ENCODE measurements at places on chromosomes 6 and 20.
A peak's percentile ranks its signal among the peaks of the same experiment; 100 is the strongest.

DNA sequence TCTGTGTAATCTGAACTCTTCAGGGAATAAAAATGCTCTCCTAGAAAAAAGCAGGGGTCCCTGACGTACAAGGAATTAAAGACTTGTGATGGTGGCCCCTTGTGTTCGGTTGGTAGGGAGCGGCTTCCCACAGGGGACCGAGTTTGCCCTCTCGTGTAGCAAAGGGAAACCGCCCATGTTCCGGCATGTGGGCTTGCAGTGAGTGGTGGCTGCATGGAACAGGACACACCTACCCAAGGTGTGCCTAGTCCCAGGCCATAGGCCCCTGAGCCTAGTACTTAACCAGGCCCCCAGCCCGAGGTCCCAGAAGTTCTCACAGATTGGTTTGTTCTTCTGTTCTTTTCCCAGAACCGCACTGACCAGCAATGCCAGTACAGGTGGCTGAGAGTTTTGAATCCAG is 15.5 kb downstream of the MYBL2 start:
- no peak for DNase-seq

DNA sequence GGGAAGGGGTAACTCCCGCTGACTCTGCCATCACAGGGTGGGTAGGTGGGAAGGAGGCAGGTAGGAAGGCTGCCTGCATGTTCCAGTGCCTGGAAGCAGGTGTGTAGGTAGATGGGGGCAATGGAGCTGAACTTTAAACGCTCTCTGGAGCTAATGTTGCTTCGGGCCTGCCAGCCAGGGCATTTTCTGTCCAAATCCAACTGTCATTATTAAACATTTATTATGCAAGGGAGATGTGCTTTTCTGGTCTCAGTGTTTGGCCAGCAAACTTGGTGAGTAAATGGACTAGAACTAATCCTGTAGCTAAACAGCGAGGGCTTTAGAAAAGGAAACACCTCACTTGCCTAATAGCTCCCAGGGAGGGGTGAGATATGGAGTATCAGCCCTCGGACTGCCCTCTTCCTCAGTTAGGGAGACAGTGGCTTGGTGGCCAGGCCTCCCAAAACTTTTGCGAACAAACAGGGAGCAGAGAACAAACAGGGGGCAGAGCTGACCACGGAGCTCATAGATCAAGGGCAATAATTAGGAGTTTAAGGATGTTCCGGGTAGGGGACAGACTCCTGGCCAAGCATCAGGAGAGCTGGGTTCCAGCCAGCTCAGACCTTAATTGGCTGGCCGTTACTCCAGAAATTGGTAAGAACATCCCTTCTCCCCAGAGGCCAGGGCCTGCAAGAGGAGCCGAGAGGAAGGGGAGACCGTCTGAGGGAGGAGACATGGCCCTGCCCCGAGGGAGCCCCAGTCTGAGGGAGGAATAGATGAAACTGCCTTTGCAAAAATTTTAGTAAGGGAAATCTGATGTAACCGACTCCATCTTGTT is 131.1 kb downstream of the VEGFA start:
- DNase-seq = no peak

DNA sequence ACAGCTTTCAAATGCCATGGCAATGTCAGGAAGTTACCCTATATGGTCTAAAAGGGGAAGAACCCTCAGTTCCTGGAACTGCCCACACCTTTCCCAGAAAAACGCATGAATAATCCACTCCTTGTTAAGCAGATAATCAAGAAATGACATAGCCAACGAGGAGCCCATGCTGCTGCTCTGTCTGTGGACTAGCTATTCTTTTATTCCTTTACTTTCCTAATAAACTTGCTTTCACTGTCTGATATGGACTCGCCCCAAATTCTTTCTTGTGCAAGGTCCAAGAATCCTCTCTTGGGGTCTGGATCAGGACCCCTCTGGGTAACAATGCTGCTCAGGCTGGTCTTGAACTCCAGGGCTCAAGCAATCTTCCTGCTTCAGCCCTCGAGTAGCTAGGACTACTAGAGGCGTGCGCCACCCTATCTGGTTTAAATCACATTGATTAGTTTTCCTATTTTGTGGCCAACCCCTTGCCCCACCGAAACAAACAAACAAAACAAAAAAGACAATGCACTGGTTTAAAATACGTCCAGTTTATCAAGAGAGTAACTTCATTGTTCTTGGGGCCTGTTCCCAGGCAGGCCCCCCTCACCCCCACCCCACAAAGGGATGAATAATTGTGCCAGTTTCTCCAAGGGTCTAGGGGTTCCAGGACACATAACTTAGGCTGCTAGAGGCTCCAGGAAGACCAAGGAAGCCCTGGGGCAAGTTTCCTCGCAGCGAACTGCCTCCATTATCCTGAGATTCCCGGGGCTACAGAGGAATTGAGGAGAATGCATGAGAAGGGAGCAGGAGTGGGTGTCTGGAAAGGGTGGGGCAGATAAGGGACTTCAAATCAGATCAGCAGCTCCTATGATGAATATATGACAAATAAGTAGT is 10.1 kb upstream of the AKAP12 start:
- no peak for DNase-seq

DNA sequence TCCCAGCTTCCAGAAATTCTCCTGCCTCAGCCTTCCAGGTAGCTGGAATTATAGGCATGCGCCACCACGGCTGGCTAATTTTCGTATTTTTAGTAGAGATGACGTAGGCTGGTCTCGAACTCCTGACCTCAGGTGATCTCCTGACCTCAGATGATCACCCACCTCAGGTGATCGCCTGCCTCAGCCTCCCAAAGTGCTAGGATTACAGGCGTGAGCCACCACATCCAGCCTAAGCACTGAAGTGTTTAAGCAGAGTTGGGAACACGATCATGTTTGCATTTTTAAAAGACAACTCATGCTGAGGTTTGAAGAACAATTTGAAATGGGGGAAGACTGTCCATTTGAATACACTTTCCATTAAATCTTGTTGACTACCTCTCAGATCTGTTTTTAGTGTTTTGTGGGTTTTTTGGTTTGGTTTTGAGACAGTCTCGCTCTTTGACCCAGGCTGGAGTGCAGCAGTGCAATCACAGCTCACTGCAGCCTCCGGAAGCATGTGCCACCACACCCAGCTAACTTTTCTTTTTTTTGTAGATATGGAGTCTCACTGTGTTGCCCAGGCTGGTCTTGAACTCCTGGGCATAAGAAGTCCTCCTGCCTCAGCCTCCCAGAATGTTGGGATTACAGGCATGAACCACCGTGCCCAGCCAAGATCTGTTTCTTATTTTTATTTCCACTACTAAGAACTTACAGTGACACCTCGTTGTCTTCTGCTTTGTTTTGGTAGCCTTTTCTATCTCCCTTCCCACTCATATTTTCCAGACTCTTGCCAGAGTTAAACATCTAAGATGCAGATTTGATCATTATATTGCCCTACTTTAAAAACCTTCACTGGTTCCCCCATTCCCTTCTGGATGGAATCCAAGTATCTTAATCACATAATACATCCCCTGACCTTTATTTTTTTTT is 5.5 kb downstream of the CASP8AP2 start:
- DNase-seq = no peak

GRCh38 chr20:51620432-51620831 is 77.9 kb upstream of the NFATC2 start:
- DNase-seq = no peak

DNA sequence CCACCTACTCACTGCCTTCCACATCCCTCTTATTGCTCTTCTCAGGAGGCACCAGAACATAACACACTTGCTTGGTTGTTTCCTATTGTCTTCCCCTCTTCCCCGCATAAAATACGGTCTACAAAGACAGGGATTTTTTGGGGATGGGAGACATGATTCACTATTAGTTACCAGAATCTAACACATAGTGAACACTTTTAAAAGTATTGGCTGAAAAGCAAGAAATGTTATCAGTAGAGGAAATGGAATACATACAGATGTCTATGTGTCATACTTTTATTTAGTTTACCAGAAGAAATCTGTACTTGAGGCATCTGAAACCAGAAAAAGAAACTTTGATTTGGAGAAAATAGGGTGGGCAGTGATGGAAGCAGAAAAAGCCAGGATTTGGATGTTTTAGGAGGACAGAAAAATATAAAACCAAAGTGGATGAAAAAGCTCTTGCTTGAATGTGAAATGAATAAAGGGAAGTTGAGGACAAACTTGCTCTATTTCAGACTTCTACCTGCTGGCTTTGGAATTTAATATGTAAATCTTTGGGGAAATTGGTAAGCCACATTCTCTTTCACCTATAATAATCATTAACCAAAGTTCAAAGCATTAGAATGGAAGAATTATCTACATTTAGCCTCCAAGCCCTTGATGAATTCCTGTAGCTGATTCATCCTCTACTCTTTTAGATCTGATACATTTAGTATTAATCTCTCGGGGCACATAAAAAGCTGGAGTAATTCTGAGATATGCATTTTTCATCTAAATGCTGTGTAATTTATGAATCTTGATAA is 82.6 kb downstream of the DOK5 start:
- DNase-seq = no peak

GRCh38 chr6:44000164-44000842 is 126.9 kb downstream of the MRPL14 start:
- DNase-seq = peak; percentile 33

- no peak for DNase-seq
Observed at GRCh38 chr6:56486681-56487080, 156.0 kb downstream of the DST start.

DNA sequence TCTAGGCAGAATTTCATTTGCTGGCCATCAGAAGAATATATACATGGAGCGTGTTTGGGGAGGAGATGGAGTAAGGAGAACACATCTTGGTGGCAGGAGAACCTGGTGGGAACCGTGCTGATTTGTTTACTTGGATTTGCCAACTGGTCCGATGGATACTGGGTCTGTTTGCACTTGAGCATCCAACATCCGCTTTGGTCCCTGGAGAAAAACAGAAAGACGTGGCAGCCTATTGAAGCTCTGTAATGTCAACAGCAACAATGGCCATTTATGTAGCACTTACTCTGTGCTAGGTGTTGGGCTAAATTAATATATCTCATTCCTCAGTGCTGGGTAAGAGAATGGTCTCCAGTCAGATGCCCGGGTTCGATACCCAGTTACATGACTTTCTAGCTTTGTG is 125.6 kb downstream of the BCAS1 start:
- DNase-seq = no peak

DNA sequence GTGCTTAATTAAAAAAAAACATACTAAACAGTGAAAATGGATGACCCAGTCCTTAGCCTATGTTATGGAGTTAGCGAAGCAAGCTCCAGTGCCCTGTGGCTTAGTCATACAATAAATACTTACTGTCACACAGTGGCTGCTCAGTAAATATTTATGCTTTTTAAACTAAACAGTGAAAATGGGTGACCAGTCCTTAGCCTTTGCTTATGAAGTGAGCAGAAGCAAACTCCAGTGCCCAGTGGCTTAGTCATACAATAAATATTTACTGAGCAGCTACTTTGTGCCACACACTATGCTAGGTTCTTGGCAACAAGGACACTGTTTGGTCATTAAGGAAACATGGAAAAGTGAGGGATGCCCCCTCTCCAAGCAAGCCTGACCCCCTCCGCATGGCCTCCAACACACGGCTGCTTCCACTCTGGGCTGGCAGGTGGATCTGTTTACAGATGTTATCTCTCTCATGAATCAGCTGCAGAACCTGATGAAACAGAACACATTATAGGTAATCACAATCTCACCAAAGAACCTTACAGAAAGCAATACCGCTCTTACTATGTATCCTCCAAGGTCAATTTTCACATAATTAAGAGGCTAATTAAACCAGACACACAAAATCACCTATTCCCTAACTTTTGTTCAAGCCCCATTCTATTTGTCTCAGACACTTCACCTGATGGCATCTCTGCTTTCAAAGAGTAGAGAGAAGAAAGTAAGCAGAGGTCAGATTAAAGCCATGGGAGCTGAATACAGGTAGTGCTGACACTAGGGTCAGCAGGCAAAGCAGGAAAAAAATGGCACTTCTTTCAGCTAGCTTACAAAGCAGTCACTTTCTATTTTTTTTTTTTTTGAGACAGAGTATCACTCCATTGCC is 27.3 kb downstream of the CDK5RAP1 start:
- peak; percentile 71 for DNase-seq

- no peak for DNase-seq
Observed at GRCh38 chr20:34978092-34978744, 22.6 kb downstream of the MYH7B start.

DNA sequence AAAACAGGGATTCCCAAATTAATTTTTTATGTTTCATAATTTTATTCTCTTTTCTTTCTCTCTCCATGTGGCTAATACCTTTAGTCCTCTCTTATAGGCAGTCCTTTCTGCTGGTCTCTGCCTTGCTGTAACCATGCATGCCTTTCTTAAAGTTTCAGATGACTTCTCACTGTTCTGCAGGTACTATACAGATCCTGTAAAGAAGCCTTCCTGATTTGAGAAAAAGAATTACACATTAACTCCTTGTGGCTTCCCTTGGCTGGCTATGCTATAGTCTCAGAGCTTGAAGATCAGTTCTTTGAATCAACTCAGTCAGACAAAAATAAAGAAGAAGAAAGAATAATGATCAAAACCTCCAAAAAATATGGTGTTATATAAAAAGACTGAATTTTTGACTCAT is 7.3 kb upstream of the GPR63 start:
- DNase-seq = no peak

DNA sequence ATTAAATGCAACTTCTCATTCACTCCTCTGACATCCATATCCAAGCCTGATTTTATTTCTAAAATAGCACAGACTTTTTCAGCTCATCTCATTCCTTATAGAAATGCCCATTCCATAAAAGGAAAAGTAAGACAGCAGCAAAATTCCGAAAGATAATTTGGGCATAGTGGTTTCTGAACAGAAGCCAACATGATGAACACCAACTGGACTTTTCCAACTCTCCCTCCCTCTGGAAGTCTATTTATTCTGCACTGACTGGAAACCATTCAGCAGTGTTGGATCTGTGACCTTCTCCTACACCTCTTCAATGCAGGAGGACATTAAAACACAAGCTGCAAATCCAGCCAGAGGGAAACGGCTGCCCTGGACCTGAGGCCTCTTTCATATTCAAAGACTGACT is 306.2 kb upstream of the NT5E start:
- no peak for DNase-seq

DNA sequence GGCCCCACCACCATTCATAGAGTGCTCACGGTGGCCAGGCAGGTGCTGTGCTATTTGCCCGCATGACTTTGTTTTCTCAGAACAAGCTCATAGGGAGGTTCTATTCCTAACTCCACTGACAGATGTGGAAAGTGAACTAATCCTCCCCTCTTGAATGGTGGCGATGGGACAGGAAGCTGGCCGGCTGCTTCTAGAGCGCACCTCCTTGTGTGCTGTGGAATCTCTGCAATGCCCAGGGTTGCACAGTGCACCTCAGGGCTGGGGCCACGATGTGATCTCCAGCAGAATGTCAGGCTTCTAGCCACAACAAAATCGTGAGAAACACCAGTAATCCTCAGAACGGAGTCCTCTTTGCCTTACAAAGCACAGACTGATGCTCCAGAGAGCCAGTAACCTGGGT is 53.8 kb upstream of the SLC22A23 start:
- DNase-seq = no peak

- DNase-seq = no peak
Observed at GRCh38 chr6:44507014-44507413, 119.5 kb downstream of the CDC5L start.
